ENCODE measurements at places on chromosomes 13 and 19.

GRCh38 chr13:112481458-112481857 is 105.3 kb downstream of the SPACA7 start:
- no peaks in the 10 kb centered on the region for H3K4me1 ChIP-seq
- no peak overlapping the region for H3K4me3 ChIP-seq
- no peak for DNase-seq
- no peaks in the 10 kb centered on the region for H3K27me3 ChIP-seq
- peaks cover 13% of the 10 kb centered on the region for H3K36me3 ChIP-seq

- H3K27ac ChIP-seq = no peak overlapping the region
- no peak overlapping the region for H3K4me3 ChIP-seq
- H3K36me3 ChIP-seq = no peaks in the 10 kb centered on the region
- H3K4me1 ChIP-seq = peaks cover 7% of the 10 kb centered on the region
Measured at GRCh38 chr13:31870511-31870910, 131.2 kb downstream of the RXFP2 start.

DNA sequence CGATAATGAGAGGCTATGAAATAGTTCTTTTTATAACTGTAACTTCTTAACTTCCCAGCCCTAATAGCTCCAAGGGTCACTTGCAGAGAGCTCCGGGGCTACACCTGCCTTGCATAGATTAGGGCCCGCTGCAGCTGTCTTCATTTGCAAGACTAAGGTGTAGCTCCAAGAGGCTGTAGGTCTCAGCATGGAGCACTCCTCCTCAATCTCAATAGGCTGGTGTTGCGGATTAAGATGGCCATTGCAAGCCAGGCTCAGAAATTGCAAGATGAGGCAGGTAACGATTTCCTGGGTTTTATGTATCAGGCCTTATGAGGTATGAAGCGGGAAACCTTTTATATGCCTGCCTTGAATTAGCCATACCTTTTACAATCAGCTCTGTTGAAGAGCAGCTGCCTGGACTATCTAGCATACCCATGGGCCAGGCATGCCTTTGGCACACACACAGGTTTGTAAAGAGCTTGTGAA is 185.7 kb downstream of the TM9SF2 start:
- no peak overlapping the region for H3K27ac ChIP-seq
- H3K4me1 ChIP-seq = peaks cover 11% of the 10 kb centered on the region
- no peak overlapping the region for H3K4me3 ChIP-seq
- peaks cover 61% of the 10 kb centered on the region for H3K27me3 ChIP-seq
- no peak for DNase-seq
- no peaks in the 10 kb centered on the region for H3K36me3 ChIP-seq

GRCh38 chr19:18480006-18480691 is 41.7 kb downstream of the ELL start:
- peak overlapping the region; percentile 33 for H3K27ac ChIP-seq
- H3K4me3 ChIP-seq = no peak overlapping the region
- H3K36me3 ChIP-seq = peaks cover 11% of the 10 kb centered on the region
- H3K4me1 ChIP-seq = peaks cover 40% of the 10 kb centered on the region
- DNase-seq = no peak

- no peak overlapping the region for H3K4me3 ChIP-seq
- H3K27me3 ChIP-seq = no peaks in the 10 kb centered on the region
- H3K36me3 ChIP-seq = no peaks in the 10 kb centered on the region
Measured at GRCh38 chr13:77470986-77471385, 64.5 kb upstream of the SCEL start.

DNA sequence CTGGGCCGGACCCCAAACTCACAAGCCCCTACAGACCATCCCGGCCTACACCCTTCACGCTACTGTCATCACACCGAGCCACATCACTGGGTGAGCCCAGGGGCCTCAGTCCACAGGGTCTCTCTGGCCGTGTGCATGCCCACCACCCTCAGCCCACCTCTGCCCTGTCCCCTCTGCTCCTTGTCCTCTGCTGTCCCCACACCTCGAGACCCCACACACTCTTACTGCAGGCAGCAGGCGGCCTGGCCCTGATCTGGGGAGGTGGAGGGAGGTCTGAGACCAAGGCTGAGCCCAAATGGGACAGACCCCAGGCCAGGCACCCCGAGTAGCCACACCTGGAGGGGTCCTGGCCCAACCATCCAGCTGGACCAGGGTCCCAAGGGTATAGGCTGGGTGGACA is 35.2 kb downstream of the PEPD start:
- H3K27ac ChIP-seq = no peak overlapping the region
- peaks cover 19% of the 10 kb centered on the region for H3K36me3 ChIP-seq
- peaks cover 5% of the 10 kb centered on the region for H3K4me1 ChIP-seq
- no peaks in the 10 kb centered on the region for H3K27me3 ChIP-seq

- no peak for DNase-seq
- peaks cover 8% of the 10 kb centered on the region for H3K27me3 ChIP-seq
- H3K4me3 ChIP-seq = no peak overlapping the region
- no peaks in the 10 kb centered on the region for H3K36me3 ChIP-seq
- no peak overlapping the region for H3K27ac ChIP-seq
Measured at GRCh38 chr13:33367926-33368325, 82.4 kb upstream of the STARD13 start.

GRCh38 chr19:1070931-1071791 is 4.2 kb downstream of the ARHGAP45 start:
- H3K4me3 ChIP-seq = peak overlapping the region; percentile 69
- H3K36me3 ChIP-seq = no peaks in the 10 kb centered on the region
- no peak overlapping the region for H3K27ac ChIP-seq
- H3K27me3 ChIP-seq = peaks cover 51% of the 10 kb centered on the region
- peaks cover 5% of the 10 kb centered on the region for H3K4me1 ChIP-seq

DNA sequence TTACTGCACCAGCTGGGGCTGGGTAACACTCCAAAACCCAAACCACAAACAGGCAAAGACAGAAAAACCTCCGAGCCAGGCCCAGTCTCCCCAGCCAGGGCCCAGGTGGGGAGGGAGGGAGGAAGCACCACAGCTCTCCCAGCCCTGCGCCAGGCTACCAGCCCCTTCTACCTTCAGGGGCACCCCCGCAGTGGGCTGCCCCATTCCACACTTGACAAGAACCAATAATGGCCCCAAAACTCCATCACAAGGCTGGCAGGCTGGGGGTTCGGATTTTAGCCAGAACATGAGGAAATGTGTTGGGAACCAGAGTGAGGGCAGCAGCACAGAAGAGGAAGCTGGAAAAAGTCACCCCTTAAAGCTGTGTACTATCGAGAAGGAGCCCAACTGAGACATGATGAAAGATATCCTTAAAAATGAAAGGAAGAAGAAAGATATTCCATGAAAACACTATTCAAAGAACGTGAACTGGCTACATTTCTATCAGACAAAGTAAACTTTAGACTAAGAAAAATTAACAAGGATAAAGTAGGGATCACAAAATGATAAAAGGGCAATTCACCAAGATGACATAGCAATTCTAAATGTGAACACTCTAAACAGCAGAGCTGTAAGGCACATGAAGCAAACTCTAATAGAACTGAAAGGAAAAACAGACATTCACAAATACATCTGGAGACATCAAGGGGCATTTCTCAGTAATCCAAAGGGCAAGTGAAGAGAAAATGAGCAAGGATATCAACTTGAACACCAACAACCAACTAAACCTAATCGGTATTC is 12.9 kb downstream of the TUBGCP3 start:
- H3K4me3 ChIP-seq = no peak overlapping the region
- no peaks in the 10 kb centered on the region for H3K27me3 ChIP-seq
- no peak overlapping the region for H3K27ac ChIP-seq
- DNase-seq = no peak
- H3K36me3 ChIP-seq = peaks cover 19% of the 10 kb centered on the region

DNA sequence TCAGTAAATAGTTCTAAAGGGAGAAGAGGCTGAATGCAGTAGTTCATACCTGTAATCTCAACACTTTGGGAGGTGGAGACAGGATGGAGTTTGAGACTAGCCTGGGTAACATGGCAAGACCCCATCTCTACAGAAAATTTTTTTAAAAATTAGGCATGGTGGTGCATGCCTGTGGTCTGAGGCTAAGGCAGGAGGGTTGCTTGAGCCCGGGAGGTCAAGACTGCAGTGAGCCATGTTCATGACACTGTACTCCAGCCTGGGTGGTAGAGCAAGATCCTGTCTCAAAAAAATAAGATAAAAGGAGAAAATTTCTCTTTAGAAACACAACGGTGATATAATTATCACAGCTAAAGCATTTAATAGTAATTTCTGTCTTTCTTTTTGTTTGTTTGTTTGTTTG is 57.1 kb downstream of the SIPA1L3 start:
- no peak overlapping the region for H3K27ac ChIP-seq
- H3K36me3 ChIP-seq = peaks cover 3% of the 10 kb centered on the region
- peaks cover 11% of the 10 kb centered on the region for H3K4me1 ChIP-seq
- no peaks in the 10 kb centered on the region for H3K27me3 ChIP-seq

DNA sequence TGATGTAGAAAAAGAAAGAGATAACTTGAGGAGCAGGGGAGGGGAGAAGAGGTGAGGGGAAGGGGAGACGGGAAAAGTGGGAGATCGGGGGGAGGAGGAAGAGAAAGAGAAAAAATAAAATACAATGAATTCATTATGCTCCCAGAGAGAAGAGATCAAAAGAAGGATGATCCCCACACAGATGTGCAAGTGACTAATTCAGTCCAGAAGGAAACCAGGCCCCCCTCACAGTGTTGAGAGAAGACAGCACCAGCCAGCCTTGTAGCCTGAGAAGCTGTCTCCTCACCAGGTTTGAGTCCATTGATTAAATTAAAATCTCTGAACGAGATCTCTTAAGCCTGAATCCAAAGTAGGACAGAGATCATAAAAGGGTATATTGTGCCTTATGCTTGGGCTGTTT is 333.7 kb upstream of the NBEA start:
- no peak overlapping the region for H3K27ac ChIP-seq
- peaks cover 14% of the 10 kb centered on the region for H3K4me1 ChIP-seq
- no peaks in the 10 kb centered on the region for H3K36me3 ChIP-seq
- DNase-seq = no peak
- H3K4me3 ChIP-seq = no peak overlapping the region

DNA sequence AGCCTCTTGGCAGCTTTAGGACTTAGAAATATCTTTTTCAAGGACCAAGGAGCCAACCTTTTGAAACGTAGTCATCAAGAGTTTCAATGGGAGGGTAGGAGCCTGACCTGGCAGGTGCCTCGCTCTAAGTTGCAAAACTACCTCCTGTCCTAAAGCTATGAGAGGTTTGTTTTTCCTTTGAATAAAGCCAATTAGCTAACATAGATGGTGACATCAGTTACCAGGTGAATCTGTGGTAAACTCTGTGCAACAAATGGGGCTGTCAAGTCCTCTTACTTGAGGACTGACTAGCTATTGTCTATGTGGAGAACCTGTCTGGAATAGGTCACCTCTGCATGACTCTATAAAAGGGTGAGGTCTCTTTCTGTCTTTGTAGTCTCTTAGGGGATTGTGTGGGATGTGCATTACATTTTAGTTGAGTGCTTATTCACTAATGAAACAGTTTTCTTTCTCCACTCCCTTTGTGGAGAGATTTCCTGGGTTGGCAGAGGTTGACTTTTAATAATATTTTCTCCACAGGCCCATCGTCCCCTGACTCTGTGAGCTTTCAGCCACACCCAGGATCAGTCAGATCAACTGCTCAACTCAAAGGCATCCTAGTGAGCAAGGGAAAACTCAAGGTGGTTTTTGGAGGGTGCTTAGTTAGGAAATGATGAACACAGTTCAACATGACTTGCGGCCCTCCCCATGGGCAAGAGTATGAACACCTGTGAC is 9.9 kb downstream of the ARL11 start:
- H3K27ac ChIP-seq = no peak overlapping the region
- no peaks in the 10 kb centered on the region for H3K27me3 ChIP-seq
- no peak for DNase-seq
- H3K36me3 ChIP-seq = no peaks in the 10 kb centered on the region

DNA sequence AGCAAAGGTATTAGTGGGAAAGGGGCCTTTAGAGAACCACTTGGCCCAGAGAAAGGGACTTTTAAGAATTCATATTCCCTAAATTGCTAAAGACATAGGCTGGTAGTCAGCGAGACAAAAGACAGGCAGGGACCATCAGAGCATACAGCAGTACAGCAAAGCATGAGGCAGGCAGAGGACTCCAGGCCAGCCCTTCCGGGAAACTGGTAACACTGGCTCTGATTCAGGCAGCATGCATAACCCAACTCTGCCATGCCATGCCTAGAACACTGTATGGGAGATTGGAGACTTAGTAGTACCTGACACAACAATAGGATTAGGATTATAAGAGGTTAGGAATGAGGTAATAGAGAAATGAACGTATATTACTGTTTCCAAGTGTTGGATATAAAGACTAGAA is 34.9 kb downstream of the CAB39L start:
- H3K4me1 ChIP-seq = no peaks in the 10 kb centered on the region
- no peak overlapping the region for H3K4me3 ChIP-seq
- H3K27me3 ChIP-seq = no peaks in the 10 kb centered on the region
- no peak overlapping the region for H3K27ac ChIP-seq

GRCh38 chr19:33627962-33628839 is 6.4 kb downstream of the CHST8 start:
- no peak overlapping the region for H3K4me3 ChIP-seq
- H3K36me3 ChIP-seq = no peaks in the 10 kb centered on the region
- no peak for DNase-seq
- H3K27ac ChIP-seq = no peak overlapping the region

DNA sequence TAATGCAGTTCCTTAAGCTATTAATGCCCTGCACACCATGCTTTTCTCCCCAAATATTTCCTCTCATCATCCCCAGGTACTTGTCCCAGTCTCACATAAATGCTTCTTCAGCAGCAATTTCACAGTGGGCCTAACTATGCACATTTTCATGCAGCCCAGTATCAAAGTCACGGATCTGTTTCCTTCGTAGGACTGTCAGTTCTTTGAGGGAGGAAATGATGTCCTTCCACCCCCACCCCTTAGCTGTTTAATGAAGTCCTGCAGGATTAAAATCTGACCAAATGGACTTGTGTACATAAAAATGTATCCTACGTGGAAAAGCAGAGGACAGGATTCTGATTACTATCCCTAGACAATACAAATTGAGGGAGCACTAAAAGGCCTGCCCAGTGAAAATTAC is 68.6 kb upstream of the ARGLU1 start:
- peaks cover 11% of the 10 kb centered on the region for H3K27me3 ChIP-seq
- H3K4me1 ChIP-seq = peaks cover 17% of the 10 kb centered on the region
- no peaks in the 10 kb centered on the region for H3K36me3 ChIP-seq
- DNase-seq = no peak
- H3K4me3 ChIP-seq = no peak overlapping the region
- H3K27ac ChIP-seq = no peak overlapping the region

Data from type B pancreatic cell (in vitro differentiated cells).